Pancreas (tissue), 10 donors: ENCODE measurements at places on chromosomes 7 and 10. TPM values are rescaled to one million over a fixed set of nuclear protein-coding genes. Genes with fewer than 3 reads are reported as not detected.

GRCh38 chr10:78398382-78398781 is 364.7 kb downstream of the RPS24 start:
- no peaks in the 10 kb centered on the region for H3K4me1 ChIP-seq
- no peak overlapping the region for H3K27ac ChIP-seq
- H3K27me3 ChIP-seq: no peaks in the 10 kb centered on the region
- H3K36me3 ChIP-seq: no peaks in the 10 kb centered on the region
- no peak for DNase-seq

The STK32C gene
- total RNA-seq: 5.5 TPM

DNA sequence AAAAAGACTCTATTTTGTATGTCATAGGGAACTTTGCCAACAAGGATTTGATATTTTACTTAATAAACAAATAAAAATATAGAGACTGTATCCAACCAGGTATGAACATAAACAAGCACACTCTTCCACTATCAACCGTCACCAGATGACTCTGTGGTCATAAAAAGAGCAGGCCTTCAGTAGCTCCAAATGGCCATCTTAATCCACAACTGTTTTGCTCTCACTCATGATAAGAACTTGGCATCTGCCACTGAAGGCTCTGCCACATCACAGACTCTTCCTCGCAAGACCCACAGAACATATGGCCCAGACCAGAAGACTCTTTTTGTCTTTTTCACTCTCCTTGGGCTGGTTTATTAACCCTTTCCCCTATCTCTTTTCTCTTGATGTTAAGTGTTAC is 98.7 kb upstream of the POM121L12 start:
- no peaks in the 10 kb centered on the region for H3K27me3 ChIP-seq
- no peaks in the 10 kb centered on the region for H3K36me3 ChIP-seq
- no peak overlapping the region for H3K4me3 ChIP-seq
- H3K27ac ChIP-seq: no peak overlapping the region
- DNase-seq: no peak

DNA sequence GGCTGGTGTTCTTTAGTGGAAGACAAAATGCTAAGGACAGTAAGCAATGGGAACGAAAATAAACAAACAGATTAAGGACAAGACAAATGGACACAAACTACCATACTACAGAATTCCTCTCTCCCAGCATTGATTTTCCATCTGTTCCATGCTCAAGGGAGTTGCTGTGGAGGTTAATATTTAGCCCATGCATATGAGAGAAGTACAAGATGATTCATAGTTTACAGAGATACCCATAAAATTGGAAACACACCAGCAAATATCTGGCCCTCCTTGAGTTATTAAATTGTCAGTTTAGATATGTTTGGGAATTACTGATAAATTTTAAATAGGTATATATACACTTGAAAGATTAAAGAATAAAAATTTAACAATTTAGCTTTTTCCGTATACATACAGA is 69.8 kb downstream of the GLI3 start:
- H3K36me3 ChIP-seq: no peaks in the 10 kb centered on the region
- H3K4me3 ChIP-seq: no peak overlapping the region
- no peak for DNase-seq
- no peaks in the 10 kb centered on the region for H3K27me3 ChIP-seq
- no peak overlapping the region for H3K27ac ChIP-seq

The GARIN1A gene
- total RNA-seq: 1.3 TPM

The CDK5 gene
- 5.1 TPM for total RNA-seq

The GFRA1 gene
- total RNA-seq: 1.7 TPM

DNA sequence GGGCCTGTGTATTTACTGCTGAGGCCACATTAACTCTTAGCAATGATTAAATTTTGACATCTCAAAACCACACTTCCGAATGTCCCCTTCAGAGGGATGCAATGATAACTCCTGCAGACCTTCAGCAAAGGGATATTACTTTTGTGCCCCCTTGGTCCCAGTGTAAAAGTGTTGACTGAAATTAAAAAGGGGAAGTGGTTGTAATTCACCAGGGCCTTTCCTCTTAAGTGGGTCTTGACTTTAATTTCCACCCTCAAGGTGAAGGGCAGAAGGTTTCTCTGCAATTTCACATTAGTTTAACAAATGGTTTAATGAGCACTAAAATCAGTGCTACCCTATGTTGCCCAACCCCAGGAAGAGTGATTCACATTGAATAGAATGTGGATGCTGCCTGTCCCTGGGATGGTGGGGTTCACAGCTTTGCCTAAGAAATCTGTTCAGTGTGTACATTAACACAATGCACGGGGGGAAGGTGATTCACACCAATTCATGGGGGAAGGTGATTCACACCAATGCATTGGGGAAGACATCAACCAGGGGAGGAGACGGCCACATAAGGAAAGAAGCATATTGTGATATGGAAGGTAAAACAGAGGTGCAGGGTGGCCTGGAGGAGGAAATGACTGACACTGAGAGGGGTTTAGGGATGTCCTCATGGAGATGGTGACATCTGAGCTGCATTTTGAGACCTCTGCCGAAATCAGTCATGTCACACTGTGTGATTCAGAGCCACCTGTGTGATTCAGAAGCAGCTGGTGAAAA is 19.4 kb upstream of the TNS3 start:
- H3K36me3 ChIP-seq: no peaks in the 10 kb centered on the region
- no peak for DNase-seq
- no peak overlapping the region for H3K4me3 ChIP-seq
- H3K27me3 ChIP-seq: no peaks in the 10 kb centered on the region
- H3K4me1 ChIP-seq: peaks cover 23% of the 10 kb centered on the region

The MRPL32 gene
- total RNA-seq: 26.6 TPM

The HYAL4 gene
- total RNA-seq: not detected

DNA sequence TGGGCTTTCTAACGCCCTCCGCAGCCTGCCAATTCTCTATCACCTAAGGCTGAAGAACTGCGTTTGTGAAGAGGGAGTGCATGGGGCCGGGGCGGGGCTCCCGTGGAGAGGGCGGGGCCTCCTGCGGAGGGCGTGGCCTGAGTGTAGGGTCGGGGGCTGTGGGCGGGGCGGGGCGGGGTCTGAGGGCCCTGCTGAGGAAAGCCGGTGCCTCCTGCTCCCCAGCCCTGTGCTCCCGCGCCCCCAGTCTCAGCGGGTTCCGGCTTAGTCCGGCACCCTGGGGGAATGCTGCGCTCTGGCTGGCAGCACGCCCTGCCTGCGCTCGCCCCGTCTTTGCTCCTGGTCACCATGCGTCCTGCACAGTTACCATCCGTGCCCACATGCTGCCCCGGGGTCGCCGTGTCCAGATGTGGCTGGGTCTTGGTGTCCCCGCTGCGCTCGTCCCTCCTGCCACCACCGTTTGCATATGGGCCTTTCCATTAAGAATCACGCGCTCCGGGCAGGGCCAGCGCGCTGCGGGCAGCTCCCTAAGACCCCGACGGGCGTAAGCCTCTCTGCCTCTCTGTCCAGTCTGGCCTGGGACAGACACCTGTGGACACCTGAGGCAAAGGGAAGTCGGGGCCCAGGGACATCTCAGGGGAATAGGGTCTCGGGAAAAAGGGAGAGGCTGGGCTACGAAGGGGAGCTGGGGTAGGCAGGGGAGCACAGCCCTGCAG is 144.0 kb upstream of the RET start:
- no peaks in the 10 kb centered on the region for H3K36me3 ChIP-seq
- no peak overlapping the region for H3K4me3 ChIP-seq
- DNase-seq: no peak
- peaks cover 11% of the 10 kb centered on the region for H3K27me3 ChIP-seq
- H3K4me1 ChIP-seq: peaks cover 5% of the 10 kb centered on the region

GRCh38 chr10:98408799-98409198 is 6.2 kb downstream of the PYROXD2 start:
- H3K27me3 ChIP-seq: no peaks in the 10 kb centered on the region
- H3K27ac ChIP-seq: no peak overlapping the region
- DNase-seq: no peak

GRCh38 chr10:71757399-71757922 is 15.9 kb downstream of the VSIR start:
- no peaks in the 10 kb centered on the region for H3K4me1 ChIP-seq
- H3K27ac ChIP-seq: no peak overlapping the region
- peaks cover 7% of the 10 kb centered on the region for H3K36me3 ChIP-seq
- H3K27me3 ChIP-seq: no peaks in the 10 kb centered on the region

GRCh38 chr7:100677308-100678267 is 4.0 kb downstream of the GNB2 start:
- no peak for DNase-seq
- H3K27ac ChIP-seq: no peak overlapping the region
- no peaks in the 10 kb centered on the region for H3K4me1 ChIP-seq
- H3K36me3 ChIP-seq: peaks cover 3% of the 10 kb centered on the region

DNA sequence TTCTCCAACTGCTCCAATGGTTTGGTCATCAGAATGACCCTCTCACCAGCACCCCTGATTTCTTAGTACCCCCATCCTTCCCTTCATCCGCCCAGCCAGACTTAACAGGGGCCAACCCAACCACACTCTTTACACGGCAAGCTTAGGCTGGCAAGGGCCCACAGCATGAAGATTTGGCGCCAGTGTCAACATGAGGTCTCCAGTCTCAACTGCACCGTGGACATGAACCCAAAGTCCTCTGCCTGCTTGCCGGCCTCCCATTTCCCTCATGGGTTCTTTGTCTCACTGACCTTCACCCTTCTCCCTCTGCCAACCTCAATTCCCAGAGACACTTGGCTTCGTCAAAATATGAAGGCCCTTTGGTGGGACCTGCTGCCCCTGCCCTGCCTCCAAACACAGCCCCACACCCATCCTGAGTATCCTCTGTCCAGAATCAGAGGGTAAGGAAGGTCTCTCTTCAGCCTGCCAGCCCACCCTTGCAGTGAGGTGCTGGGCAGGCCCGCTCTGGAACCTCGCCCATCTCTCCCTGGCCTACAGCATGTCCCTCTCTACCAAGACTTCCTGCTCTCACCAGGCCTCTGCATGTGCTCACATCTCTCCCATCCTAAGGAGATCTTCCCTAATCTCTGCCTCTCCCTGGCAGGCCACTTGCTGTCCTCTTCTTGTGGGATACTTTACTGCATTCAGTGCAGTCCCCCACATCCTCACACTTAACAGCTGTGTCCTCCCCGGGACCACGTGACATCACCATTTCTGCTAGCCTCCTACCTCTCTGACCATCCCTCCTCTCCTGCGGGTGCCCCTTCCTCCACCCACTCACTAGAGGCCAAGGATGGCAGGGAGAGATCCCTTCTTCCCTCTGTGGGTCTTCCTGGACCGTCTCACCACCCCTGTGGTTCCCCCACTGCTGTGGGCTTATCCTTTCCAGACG is 91.7 kb upstream of the ZMIZ1 start:
- H3K4me1 ChIP-seq: peaks cover 18% of the 10 kb centered on the region
- H3K27me3 ChIP-seq: no peaks in the 10 kb centered on the region
- no peak for DNase-seq

GRCh38 chr7:87188930-87189329 is 30.6 kb downstream of the TMEM243 start:
- no peak overlapping the region for H3K4me3 ChIP-seq
- no peak overlapping the region for H3K27ac ChIP-seq
- no peak for DNase-seq
- peaks cover 4% of the 10 kb centered on the region for H3K36me3 ChIP-seq

DNA sequence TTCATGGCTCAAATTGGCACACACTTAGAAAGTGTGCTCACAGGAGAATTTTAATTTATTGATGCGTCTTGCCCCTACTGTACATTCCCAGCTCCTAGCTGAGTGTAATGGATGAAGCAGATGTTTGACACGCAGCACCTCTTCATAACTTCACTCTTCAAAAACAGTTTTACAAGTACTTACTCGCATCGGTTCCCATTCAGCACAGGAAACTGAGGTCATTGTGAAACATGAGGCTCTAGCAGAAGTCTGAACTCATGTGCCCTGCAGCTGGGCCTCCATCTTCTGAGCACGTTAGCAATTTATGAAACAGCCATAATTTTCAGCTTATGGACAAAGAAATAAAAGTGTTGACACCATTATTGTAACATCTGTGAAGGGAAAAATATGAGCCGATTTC is 558.9 kb upstream of the MGMT start:
- no peaks in the 10 kb centered on the region for H3K27me3 ChIP-seq
- no peaks in the 10 kb centered on the region for H3K4me1 ChIP-seq

DNA sequence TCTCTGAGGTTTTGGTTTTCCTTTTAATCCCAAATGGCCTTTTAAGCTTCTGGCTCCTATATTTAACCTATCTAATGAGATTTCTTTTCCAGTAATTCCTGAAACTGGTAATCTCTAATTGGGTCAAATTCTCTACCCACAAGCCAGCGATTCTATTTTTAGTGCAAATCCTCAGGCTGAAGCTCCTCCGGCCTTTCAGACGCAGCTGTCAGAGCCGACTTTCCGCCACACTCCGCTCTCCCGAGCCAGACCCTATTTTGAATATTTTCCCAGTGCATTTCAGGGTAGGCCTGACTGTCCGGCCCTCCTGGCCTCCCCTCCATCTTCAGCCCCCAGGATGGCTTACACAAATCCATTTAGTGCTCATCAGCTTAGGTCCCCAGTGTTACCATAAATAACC is 9.7 kb upstream of the ADCY1 start:
- DNase-seq: no peak
- no peak overlapping the region for H3K4me3 ChIP-seq
- H3K27me3 ChIP-seq: no peaks in the 10 kb centered on the region
- H3K4me1 ChIP-seq: no peaks in the 10 kb centered on the region
- no peaks in the 10 kb centered on the region for H3K36me3 ChIP-seq

The SPDYE2B gene
- total RNA-seq: not detected

The NYAP1 gene
- 0.25 TPM for total RNA-seq

- no peak overlapping the region for H3K27ac ChIP-seq
- no peak overlapping the region for H3K4me3 ChIP-seq
- peaks cover 51% of the 10 kb centered on the region for H3K4me1 ChIP-seq
- no peaks in the 10 kb centered on the region for H3K36me3 ChIP-seq
Measured at GRCh38 chr7:17307969-17308648, 9.7 kb downstream of the AHR start.

GRCh38 chr7:48992816-48993215 is 68.5 kb downstream of the CDC14C start:
- no peaks in the 10 kb centered on the region for H3K27me3 ChIP-seq
- no peak overlapping the region for H3K4me3 ChIP-seq
- H3K27ac ChIP-seq: no peak overlapping the region
- H3K4me1 ChIP-seq: no peaks in the 10 kb centered on the region
